ENCODE measurements at places on chromosomes 1 and 21.

GRCh38 chr1:99662539-99663080, 16.7 kb downstream of the PALMD start:
- DNase-seq: peak; percentile 60

- DNase-seq: peak; percentile 67
Observed at GRCh38 chr1:9352377-9353134, 59.9 kb downstream of the SPSB1 start.

DNA sequence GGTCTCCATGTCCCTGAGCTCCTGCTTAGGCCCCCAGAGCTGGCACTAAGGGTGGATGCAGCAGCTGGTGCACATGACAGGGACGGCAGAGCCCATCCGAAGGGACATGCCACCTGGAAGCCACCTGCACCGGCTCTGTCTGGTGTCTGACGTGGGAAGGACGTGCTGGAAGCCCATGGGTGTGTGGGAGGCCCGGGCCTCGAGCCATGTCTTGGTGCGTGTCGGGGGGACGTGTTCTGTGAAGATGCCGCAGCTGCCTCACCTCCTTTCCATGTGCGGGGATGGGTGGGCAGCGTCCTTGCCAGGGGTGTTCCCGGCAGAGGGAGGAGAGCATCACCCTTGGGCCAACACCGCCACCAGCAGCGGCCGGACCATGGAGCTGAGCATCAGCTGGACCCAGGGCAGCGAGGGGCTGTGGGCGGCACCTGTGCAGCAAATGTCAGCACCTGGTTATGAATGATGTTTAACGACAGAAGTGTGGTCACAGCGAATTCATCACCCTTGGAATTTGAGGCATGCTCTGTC, 15.5 kb upstream of the POFUT2 start:
- DNase-seq: no peak

DNA sequence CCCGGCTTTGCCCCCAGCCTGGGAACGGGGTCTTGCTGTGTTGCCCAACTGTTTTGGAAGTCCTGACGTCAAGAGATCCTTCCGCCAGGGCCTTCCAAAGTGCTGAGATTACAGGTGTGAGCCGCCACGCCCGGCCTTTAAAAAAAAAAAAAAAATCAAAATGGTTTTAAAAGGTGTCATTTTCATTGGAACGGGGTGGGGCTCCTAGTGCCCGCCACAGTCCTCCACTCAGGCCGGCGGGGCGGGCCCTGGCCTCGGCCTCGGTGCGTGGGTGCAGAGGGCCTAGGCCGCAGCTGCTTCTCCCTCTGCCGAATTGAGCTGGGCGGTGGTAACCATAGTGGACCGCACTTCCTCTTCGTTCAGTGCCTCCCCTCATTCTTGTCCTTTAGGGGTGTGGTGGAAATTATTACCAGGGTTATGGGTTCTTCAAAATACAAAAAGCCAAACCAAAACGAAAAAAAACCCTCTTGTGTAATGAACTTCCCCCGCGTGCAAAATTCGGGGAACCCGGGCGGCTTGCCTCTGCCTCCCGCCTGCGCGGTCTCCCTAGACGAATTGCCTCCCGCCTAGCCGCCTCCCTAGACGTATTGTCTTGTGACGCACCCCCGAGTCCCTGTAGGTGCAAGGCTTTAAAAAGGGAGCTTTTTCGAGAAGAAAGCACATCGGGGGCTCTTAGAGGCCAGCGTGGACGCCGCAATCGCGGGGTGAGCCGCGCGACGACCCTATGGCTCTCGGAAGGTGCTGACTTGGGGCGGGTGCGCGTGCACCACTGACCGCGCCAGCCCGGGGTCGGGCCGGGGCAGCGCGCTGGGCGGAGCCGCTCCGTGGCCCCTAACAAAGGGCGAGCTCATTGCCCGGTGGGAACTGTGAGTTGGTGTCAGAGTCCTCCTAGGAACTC, 10.5 kb upstream of the SPEN start:
- DNase-seq: no peak

DNA sequence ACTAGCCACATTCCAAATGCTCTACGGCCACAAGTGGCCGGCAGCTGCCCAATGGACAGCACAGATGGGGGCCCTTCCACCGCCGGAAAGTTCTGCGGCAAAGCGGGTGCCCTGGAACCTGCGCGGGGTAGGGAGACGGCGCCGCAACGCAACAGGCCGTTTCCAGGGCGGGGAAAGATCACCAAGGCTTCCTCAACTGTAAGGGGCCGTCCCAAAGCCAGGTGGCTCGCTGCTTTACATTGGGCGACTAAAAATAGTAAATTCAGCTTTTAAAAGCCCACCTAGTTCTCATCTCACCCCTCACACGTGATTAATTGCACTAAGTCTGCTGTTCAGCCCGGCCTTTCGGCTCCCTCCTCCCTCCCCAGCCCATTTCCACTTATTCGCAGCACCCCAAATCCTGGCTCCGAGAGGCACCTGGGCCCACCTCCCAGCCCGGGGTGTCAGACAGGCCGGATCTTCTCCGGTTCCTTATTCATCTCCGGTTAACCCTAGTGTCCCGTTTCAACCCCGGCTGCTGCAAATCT, 643 bp downstream of the CFAP298 start:
- peak; percentile 59 for DNase-seq

DNA sequence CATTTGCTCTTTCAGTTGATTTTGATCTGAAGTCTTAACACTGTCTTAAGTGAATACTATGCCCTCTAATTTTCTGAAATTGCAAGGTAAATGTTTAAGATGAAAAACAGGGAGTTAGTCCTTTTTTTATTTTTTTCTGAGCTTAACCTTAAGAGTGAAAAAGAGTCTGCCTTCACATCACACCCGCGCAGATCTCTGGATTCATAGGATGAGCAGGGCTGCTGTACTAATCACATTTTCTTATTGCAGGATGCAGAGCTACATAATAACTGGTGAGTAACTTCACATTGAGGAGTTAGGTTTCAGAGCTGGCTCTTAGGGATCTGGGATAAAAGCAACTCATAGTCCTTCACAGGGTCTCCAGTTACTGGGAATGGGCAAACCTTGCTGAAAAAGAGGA, 188.7 kb upstream of the ATP1B1 start:
- no peak for DNase-seq

- peak; percentile 70 for DNase-seq
Observed at GRCh38 chr1:235011599-235012435, 116.8 kb downstream of the TOMM20 start.

- no peak for DNase-seq
Observed at GRCh38 chr1:63929106-63929478, 155.3 kb downstream of the ROR1 start.

DNA sequence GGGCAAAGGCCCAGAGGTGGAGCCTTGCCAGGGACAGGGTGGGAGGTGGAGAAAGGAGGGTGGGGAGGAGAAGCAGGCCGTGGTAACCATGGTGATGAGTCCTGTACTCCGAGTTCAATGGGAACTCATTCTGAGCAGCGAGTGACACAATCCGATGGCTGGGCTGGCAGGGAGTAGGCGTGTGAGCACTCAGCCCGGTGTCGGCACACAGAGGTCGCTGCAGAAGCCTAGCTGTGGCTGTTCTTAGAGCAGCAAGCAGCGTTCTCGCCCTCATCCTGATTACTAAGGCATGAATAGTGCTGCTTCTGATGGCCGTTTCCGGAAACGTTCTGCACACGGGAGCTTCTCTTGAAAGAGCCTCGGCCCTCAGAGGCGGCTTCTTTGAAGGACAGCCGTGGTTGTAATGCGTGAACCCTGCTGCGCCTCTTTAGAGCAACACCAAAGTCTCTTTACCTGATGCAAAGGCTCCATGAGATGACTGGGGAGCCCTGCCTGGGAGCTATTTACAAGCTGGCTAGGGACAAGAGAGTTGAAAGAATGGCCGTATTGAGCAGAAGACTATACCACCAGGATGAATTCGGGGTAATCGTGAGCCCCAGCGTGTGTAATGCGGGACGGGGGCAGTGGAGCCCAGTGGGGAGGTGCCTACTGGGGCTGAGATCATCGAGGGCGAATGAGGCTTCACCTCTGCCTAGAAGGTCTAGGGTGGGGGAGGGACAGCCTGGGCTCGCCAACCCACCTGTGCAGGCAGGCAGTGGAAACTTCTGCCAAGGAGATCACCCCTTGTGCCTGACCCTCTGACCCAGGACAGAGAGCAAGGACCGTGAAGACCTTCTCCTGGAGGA, 72.8 kb upstream of the PAX7 start:
- peak; percentile 40 for DNase-seq

GRCh38 chr1:182143825-182144645, 82.5 kb upstream of the ZNF648 start:
- DNase-seq: peak; percentile 22

GRCh38 chr1:11977625-11978024, 2.6 kb upstream of the MFN2 start:
- DNase-seq: no peak

DNA sequence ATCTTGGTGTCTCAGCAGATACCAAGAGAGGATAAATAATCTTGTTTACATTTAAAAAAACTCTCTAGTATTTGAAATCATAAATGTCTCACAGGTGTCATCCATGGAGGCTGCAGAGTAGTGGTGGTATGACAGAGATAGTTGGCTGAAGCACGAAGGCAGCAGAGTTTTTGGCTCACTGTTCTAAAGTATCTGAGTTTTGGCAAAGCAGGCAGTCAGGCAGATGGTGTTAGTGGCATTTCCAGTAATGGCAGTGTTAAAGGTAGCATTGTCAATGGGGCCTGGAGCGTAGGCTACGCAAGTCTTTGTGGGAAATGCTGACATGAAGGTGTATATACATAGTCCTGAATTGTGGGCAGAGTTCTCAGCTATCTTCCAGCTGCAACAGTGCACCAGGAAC, 68.5 kb upstream of the HSD17B7 start:
- no peak for DNase-seq

DNA sequence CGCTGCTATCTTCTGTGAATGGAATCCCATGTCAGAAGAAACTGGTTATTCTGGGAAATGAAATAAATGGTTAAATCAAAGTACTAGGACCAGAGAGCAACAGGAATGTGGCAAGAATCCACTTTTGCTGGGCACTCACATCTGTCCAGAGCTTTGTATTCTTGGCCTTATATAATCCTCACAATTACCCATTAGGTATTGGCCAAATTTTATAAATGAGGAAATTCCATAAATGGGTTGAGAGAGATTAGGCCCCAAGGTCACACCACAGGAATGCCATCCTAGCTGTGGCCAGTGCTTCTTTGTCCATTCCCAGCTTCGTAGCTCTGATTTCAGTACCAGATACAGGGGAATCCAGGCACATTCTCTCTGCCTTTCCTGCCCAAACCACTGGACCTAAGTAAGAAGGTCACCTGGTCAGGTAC, 76.1 kb upstream of the HOOK1 start:
- no peak for DNase-seq

DNA sequence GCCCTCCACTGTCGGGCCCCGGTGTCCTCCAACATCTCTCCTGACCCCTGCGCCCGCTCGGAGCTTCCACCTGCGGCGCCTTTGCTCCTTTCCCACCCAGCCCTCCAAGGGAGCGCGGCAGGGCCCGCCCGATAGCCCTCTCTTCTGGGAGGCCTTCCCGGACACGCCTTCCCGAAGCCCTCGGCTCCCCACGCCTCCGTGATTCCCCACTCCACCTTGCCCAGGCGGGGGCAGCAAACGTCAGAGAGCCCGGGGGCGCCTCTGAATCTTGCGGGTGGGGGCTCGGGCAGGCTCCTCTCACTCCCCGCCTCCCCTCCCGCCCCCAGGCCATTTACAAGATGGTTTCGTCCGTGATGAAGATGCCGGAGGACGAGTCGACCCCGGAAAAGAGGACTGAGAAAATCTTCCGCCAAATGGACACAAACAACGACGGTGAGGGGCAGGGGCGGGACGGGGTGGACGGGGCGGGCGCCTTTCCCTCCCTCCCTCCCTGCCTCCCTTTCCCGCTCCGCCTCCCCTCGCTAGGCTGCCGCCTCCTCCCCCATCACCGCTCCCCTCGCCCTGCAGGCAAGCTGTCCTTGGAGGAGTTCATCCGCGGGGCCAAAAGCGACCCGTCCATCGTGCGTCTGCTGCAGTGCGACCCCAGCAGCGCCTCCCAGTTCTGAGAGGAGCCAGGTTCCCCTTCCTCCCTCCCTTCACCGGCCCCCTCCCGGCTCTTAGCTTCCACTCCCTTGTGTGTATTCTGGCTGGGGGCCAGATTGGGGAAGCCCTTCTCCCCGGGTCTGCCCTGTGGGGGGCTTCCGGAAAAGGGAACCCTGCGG, 7.1 kb downstream of the HPCA start:
- DNase-seq: peak; percentile 74

GRCh38 chr1:78005755-78006154, 1.0 kb downstream of the DNAJB4 start:
- DNase-seq: no peak

DNA sequence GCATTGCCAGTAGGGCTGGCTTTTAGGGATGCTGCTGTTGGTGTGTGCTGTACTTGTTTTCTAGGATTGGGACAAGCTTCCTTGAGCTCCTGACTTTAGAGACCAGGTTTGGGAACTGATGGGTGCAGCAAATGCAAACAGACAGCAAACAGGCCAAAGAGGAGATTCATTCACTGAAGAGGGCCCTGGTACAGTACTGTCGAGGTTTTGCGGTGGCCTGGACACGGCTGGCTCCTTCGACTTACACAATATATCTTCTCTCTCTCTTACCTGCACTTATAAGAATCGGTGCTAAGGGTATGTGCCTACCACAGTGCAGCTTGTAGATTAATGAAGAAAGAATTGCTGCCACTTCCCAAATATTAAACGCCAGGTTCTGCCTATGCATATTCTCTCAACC, 44.6 kb downstream of the ATP1A1 start:
- no peak for DNase-seq

- DNase-seq: no peak
Observed at GRCh38 chr1:150020711-150021110, 10.2 kb upstream of the OTUD7B start.

DNA sequence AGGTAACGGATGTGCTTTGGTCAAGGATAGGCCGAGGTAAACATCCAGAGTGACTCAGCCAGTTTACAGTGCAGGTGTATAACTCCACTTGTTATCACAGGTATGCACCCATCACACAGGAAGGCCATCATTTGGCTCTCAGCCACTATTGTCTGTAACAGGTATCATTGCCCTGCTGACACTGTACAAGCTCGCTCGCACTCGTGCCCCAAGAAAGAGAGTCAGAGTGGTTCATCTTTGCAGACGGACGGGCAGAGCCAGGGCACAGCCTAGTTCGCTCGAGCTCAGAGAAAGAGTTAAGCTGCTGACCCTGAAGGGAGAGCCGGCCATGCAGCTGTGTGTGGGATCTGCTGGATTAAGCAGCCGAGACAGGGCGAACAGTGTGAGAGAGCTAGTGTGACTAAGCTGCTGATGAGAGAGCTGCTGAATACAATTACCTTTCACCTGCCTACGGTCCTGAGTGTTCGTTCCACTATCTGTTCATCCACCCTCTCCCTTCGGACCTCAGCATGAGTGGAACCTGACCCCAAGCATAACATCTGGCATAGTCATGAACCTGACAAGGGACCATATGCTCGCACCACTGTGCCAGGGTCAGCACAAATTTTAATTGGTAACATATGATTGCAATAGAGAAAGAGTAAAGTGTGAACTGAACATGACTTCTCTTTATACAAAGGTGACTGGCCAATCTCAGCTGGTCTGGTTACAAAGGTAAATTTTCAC, 27.0 kb upstream of the LYPD8 start:
- DNase-seq: no peak

- DNase-seq: no peak
Observed at GRCh38 chr1:26784886-26785285, 2.9 kb upstream of the PIGV start.

DNA sequence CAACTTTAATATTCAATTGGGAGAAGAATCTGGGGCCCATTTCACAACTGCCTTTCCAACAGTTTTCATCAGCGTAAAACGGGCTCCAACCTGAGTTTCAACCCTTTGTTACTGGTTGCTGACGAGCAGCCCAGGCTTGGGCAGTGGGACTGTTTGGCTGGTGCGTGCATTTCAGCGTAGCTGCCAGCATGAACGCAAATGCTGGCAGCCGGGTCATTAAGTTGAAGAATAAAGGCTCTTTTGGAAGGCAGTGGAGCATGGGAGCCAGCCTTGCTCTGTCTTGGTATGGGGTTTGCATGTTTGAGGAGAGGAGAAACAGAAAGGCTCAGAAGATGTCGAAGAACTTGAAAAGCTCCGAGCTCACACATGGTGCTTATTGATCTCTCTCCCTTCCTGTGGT, 40.7 kb downstream of the WDR3 start:
- DNase-seq: no peak
